ENCODE measurements at places on chromosomes 1 and 21. TPM values are rescaled to one million over a fixed set of nuclear protein-coding genes. Genes with fewer than 3 reads are reported as not detected.

- DNase-seq: no peak
- H3K27me3 ChIP-seq: no peaks in the 10 kb centered on the region
- H3K4me3 ChIP-seq: no peak overlapping the region
- H3K4me1 ChIP-seq: no peaks in the 10 kb centered on the region
These were observed 269.7 kb downstream of the PTBP2 start for GRCh38 chr1:96991261-96991660.

Gene RGS2
- 11.9 TPM for total RNA-seq

- H3K27ac ChIP-seq: peak overlapping the region; percentile 90
- no peaks in the 10 kb centered on the region for H3K27me3 ChIP-seq
- peak overlapping the region; percentile 67 for H3K4me3 ChIP-seq
- H3K36me3 ChIP-seq: peaks cover 5% of the 10 kb centered on the region
- no peak for DNase-seq
These were observed 1.2 kb downstream of the UBR4 start for GRCh38 chr1:19208710-19209438.

DNA sequence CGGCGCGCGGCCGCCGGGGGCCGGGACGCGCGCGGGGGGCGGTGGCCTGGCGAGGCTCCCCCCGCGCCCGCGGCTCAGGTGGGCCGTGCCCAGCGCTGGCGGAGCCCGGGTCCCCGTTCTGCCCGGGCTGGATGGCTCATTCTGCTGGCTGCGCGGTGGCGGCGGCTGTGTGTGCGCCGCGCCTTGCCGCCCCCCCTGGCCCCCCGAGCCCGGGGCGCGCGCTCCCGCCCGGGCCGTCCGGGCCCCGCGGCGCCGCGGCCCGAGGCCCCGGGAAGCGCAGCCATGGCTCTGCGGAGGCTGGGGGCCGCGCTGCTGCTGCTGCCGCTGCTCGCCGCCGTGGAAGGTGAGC is at the start of gene EPHB2:
EPHB2 (plus strand) TSS at position 139 of the 349 bp plus-strand sequence; CDS start at position 283, 144 bp downstream.
- peak within 1 kb of the TSS; percentile 65 for H3K4me3 ChIP-seq
- H3K27ac ChIP-seq: no peak within 1 kb of the TSS
- no peaks in the 10 kb centered on the region for H3K27me3 ChIP-seq
- DNase-seq: no peak
- no peaks in the 10 kb centered on the region for H3K36me3 ChIP-seq

DNA sequence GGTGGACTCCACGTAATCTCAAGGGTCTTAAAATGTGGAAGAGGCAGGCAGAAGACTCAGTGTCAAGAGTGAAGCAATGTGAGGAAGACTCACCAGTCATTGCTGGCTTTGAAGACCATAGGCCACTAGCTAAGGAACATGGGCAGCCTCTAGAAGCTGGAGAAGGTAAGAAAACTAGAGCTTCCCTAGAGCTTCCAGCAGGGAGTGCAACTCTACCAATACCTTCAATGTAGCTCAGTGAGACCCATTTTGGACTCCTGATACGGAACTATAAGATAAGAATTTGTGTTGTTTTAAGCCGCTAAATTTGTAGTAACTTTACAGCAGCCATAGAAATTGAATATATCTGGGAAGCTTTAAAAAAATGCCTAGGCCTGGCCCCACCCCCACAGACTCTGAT is 18.9 kb downstream of the METTL13 start:
- H3K4me1 ChIP-seq: no peaks in the 10 kb centered on the region
- H3K4me3 ChIP-seq: no peak overlapping the region
- peaks cover 21% of the 10 kb centered on the region for H3K36me3 ChIP-seq
- H3K27ac ChIP-seq: no peak overlapping the region
- DNase-seq: no peak

- H3K4me3 ChIP-seq: no peak overlapping the region
- H3K27ac ChIP-seq: no peak overlapping the region
- H3K36me3 ChIP-seq: peaks cover 22% of the 10 kb centered on the region
- H3K4me1 ChIP-seq: no peaks in the 10 kb centered on the region
- DNase-seq: no peak
These were observed 73.1 kb upstream of the SCCPDH start for GRCh38 chr1:246651012-246651695.

GRCh38 chr1:87329051-87329525 is 408 bp downstream of the LMO4 start:
- peak overlapping the region; percentile 94 for H3K4me3 ChIP-seq
- DNase-seq: no peak
- H3K4me1 ChIP-seq: peaks cover 3% of the 10 kb centered on the region

DNA sequence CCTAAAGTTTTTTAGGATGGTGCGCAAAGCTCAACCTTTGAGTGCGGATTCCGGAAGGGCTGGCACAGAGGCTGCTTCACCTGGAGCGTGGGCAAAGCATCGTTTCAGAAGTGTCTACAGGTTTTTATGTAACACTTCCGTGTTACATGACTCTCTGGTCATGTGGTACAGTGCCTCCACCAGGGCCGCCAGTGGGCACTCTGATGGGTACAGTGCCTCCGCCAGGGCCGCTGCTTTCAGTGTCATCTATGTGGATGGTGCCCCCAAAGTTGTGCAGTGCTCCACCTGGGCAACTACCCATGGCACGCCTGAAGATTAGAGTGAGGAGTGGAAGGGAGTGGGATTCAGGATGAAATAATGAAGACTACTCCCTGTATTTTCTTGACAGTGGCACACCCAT is 101.4 kb upstream of the C1orf174 start:
- no peak for DNase-seq
- no peak overlapping the region for H3K4me3 ChIP-seq
- no peaks in the 10 kb centered on the region for H3K4me1 ChIP-seq
- H3K27me3 ChIP-seq: no peaks in the 10 kb centered on the region
- no peaks in the 10 kb centered on the region for H3K36me3 ChIP-seq

DNA sequence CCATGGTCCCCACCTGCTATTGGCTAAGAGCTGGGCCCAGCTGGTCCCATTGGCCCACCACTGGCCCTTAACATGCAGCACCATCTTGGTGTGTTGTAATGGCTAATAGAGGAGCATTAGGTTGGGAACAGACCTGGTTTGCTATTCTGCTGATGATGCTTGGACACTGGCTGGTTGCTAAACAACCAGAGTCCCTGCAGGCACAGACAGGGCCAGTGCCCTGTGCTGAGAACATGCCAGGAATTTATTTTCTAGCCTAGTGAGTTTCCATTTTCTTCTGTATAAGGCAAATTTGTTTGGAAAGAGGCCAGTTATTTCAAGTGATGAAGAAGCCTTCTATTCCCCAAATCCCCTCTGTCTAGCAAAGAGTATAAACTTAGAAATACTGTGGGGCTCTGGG is 42.9 kb upstream of the TDRD10 start:
- no peaks in the 10 kb centered on the region for H3K4me1 ChIP-seq
- H3K27me3 ChIP-seq: no peaks in the 10 kb centered on the region
- no peak overlapping the region for H3K4me3 ChIP-seq
- no peak overlapping the region for H3K27ac ChIP-seq
- DNase-seq: no peak

Gene SPATA46
- total RNA-seq: not detected

GRCh38 chr1:41678111-41678878 is 193.8 kb upstream of the EDN2 start:
- no peaks in the 10 kb centered on the region for H3K4me1 ChIP-seq
- H3K4me3 ChIP-seq: no peak overlapping the region
- H3K27ac ChIP-seq: no peak overlapping the region
- no peaks in the 10 kb centered on the region for H3K36me3 ChIP-seq
- DNase-seq: no peak

GRCh38 chr1:93186667-93187066 is 6.1 kb downstream of the CCDC18 start:
- H3K4me1 ChIP-seq: no peaks in the 10 kb centered on the region
- no peak for DNase-seq
- no peaks in the 10 kb centered on the region for H3K27me3 ChIP-seq
- no peak overlapping the region for H3K4me3 ChIP-seq
- no peaks in the 10 kb centered on the region for H3K36me3 ChIP-seq

DNA sequence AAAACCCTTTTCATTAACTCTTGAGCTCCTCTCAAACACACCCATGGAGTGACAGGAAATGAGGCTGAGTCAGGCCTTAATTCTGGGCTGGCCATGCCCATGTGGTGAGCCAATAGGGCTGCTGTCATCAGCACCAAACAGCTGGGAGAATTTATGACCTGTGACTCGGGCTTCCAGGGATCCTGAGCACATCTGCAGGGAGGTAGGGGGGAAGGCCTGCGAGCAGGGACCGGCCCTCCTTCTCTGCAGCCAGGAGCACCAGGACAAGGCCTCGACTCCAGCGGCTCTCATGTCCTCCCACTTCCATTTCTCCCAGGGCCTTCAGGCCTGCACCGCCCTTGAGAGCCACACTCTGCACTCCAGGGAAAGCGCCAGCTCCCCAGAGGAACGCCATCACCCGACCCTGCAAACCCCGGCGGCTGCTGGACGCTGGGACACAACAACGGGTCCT is 14.6 kb downstream of the RIPK4 start:
- H3K27ac ChIP-seq: no peak overlapping the region
- peaks cover 2% of the 10 kb centered on the region for H3K36me3 ChIP-seq
- DNase-seq: no peak
- H3K4me1 ChIP-seq: no peaks in the 10 kb centered on the region

- no peak overlapping the region for H3K4me3 ChIP-seq
- H3K27me3 ChIP-seq: no peaks in the 10 kb centered on the region
- no peak for DNase-seq
- H3K36me3 ChIP-seq: no peaks in the 10 kb centered on the region
These were observed 200.9 kb upstream of the IVNS1ABP start for GRCh38 chr1:185517808-185518419.

Gene OR2L2
- not detected for total RNA-seq

DNA sequence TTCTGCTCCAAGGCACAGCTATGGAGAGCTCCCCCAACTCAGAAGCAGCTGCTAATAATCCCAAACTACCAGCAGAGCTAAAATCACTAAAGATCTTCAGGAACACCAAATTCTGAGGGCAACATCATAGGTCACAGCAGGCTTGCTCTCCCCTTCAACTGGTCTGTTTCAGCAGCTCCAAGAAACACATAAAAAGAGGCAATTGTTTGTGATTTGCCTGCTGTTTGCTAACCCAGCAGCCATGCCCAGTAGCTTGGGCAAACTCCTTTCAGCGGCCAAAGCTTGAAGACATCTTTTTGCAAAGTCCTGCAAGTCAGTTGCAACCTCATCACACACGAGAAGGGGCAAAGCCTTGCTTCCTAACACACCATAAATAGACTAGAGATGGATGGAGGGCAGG is 8.9 kb downstream of the ERI3 start:
- H3K36me3 ChIP-seq: no peaks in the 10 kb centered on the region
- peak overlapping the region; percentile 84 for H3K27ac ChIP-seq
- no peak for DNase-seq
- no peak overlapping the region for H3K4me3 ChIP-seq
- no peaks in the 10 kb centered on the region for H3K27me3 ChIP-seq
- H3K4me1 ChIP-seq: peaks cover 9% of the 10 kb centered on the region

Gene SUSD4
- not detected for total RNA-seq

DNA sequence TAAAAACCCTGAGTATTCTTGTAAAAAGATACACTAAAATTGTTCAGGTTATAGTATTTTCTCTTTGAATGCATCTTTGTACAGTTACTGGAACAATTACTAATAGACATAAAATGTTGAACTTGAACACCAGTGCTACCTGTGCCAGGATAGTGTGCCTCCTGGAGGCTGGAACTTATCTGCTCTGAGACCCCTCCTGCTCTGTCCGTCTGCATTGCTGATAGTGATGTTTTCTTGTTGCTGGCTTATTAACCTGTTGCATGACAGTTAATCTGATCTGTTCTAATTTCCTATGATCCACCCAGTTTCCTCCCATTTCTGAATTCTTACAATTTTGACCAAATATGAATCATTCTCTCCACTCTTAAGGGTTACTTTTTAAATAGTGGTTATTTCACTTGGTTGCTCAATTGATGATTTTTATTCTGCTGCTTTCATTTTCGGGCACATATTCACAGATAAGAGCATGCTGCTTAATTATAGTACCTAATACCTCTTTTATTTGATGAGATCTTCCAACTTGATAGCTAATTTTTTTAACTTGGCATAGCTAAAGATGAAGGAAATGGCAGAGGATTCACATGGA is 101.4 kb downstream of the CC2D1B start:
- H3K27me3 ChIP-seq: no peaks in the 10 kb centered on the region
- no peak overlapping the region for H3K27ac ChIP-seq
- H3K36me3 ChIP-seq: no peaks in the 10 kb centered on the region
- H3K4me3 ChIP-seq: no peak overlapping the region
- no peaks in the 10 kb centered on the region for H3K4me1 ChIP-seq

- no peaks in the 10 kb centered on the region for H3K27me3 ChIP-seq
- DNase-seq: no peak
- H3K4me1 ChIP-seq: no peaks in the 10 kb centered on the region
- peaks cover 7% of the 10 kb centered on the region for H3K36me3 ChIP-seq
- peak overlapping the region; percentile 69 for H3K27ac ChIP-seq
These were observed 67.0 kb upstream of the DYNLT5 start for GRCh38 chr1:66685265-66685664.

Gene ASCL5
- not detected for total RNA-seq

Gene SPRR3
- 0.53 TPM for total RNA-seq

- DNase-seq: no peak
- peak overlapping the region; percentile 21 for H3K4me3 ChIP-seq
- no peaks in the 10 kb centered on the region for H3K4me1 ChIP-seq
- peaks cover 22% of the 10 kb centered on the region for H3K36me3 ChIP-seq
- H3K27ac ChIP-seq: no peak overlapping the region
These were observed 27.7 kb downstream of the STYXL2 start for GRCh38 chr1:167121375-167122120.

GRCh38 chr1:30475966-30476365 is 247.4 kb downstream of the MATN1 start:
- no peaks in the 10 kb centered on the region for H3K27me3 ChIP-seq
- H3K36me3 ChIP-seq: no peaks in the 10 kb centered on the region
- H3K4me3 ChIP-seq: no peak overlapping the region
- H3K4me1 ChIP-seq: no peaks in the 10 kb centered on the region
- H3K27ac ChIP-seq: no peak overlapping the region

DNA sequence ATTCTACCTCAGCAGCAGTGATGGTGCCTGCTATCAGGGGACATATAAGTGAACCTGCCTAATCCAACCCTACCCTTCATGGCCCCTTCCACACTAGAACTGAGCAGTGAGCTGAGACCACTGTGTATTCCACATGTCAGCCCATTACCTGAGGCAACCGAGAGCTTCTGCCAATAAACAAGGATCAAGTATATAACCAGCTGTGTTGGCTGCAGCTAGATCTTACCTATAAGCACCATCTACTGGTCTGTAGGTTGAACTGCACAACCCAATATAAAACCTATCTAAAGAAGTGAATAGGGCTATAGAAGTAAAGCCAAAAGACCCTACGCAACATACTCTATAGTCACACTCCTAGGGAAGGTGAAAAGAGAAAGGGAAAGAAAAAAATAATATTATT is 376.9 kb downstream of the HHIPL2 start:
- H3K27ac ChIP-seq: no peak overlapping the region
- no peaks in the 10 kb centered on the region for H3K4me1 ChIP-seq
- H3K27me3 ChIP-seq: no peaks in the 10 kb centered on the region

Gene UMODL1
- total RNA-seq: not detected

- DNase-seq: no peak
- H3K27ac ChIP-seq: no peak overlapping the region
- H3K36me3 ChIP-seq: no peaks in the 10 kb centered on the region
- no peaks in the 10 kb centered on the region for H3K4me1 ChIP-seq
These were observed 13.2 kb downstream of the ODF2L start for GRCh38 chr1:86382878-86383277.

GRCh38 chr1:237471956-237472355 is 418.8 kb downstream of the ZP4 start:
- no peaks in the 10 kb centered on the region for H3K4me1 ChIP-seq
- no peaks in the 10 kb centered on the region for H3K27me3 ChIP-seq
- H3K4me3 ChIP-seq: no peak overlapping the region
- no peak for DNase-seq
- H3K27ac ChIP-seq: no peak overlapping the region

GRCh38 chr1:32337855-32338636 is 2.0 kb upstream of the MARCKSL1 start:
- peaks cover 10% of the 10 kb centered on the region for H3K4me1 ChIP-seq
- no peak for DNase-seq
- no peak overlapping the region for H3K27ac ChIP-seq
- no peaks in the 10 kb centered on the region for H3K36me3 ChIP-seq
